ENCODE measurements at places on chromosomes 2 and 18.

DNA sequence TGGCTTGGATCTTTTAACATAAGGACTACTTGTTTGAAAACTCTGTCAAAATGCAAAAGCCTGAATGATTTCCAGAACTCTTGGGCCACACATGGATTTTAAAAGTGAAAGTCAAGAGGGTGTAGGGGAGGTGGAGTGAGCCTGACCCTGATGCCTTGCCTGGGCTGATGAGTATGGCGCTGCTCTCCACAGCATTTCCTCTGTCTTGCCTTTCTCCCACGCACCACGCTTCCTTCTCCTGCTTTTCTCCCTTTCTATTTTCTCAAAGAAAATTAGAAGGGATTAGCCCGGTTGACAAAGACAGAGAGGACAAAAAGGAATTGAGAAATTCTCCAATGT, 207.0 kb upstream of the CCDC68 start:
- no peak for DNase-seq

DNA sequence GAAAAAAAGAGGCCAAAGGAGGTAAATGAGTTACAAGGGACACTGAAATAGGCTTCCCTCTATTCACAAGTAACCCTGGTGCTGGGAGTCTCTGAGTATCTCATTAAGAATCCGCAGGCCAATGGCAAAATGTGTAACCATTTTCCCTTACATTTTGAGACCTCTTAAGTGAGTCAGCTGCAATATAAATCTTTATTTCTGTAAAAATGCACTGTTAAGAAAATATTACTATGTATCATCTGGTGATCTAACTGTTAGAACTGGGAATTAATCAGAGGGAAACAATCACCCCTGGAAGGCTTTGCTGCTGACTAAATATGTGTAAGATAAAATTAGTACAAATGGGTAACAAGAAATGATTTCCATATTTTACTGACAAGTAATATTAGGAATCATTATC, 483.1 kb upstream of the CHST9 start:
- no peak for DNase-seq

DNA sequence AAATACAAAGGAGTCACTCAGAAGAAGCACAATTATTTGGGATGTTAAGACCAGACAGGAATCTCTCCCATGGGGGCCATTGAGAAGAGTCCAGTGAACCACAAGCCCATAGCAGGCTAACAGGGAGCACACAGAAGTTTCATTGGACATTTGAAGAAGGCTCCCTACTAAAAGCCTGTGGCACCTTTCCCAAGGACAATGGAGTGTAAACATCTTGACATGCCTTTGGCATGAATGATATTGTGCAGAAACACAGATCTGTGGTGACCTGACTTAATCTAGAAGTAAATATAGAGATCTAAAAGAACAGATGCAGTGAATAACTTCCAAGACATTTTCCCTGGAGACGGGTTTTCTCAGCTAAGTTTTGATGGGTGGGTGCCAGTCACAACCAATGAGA, 221.5 kb downstream of the EPHA4 start:
- DNase-seq: no peak

DNA sequence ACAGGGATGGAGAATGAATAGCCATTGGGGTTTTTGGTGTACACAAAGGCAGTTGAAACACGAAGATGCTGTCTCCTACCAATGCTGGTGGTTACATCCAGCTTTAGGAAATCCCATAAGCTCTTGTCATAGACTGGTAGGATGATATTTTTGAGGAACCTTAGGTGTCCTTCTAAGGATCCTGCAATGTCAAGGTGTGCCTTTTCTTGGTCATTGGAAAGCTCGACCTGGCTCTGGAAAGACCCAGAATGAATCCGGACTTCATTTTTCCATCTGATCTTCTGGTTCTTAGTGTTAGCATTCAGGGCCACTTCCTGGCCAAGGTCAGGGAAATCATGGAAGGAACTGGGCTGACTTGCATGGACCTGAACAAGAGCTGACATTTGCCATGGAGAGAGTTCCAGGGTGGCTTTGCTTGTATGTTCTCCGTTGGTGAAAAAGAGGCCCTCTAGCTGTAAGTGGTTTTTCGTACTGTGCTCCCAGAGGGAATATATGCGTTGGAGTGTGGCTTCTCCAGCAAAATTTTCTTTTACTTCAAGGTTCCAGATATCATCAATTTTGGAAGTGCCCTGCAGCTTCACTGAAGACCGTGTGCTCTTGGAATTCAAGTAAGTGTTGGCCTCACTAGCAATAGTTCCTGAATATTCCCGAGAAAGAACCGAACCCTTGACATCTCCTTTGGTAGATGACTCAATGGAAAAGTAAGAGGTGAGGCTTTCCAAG, 38.0 kb downstream of the APOB start:
- DNase-seq: no peak

GRCh38 chr2:104340162-104340561, 513.8 kb upstream of the POU3F3 start:
- DNase-seq: no peak

DNA sequence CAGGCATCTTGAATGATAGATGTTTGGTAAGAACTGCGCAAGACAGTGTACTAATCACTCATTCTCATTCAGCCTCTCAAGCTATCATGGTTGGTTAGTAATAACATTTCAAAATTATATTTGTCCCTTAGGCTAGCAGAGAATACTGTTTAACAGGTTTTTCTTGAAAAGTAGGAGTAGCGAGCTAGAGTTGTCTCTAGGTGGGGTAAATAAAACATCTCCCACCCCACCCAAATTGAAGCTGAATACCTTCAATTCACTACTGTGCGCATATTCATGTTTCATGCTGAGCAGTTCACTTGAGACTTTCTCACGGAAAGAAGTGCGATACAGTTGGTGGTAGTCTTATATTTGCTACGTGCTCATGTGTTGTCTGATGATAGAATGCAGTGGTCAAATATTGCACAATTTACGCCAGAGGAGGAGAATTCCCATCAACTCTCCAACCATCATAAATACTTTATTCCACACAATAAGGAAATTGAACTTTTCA, 49.3 kb downstream of the NEDD4L start:
- DNase-seq: no peak

DNA sequence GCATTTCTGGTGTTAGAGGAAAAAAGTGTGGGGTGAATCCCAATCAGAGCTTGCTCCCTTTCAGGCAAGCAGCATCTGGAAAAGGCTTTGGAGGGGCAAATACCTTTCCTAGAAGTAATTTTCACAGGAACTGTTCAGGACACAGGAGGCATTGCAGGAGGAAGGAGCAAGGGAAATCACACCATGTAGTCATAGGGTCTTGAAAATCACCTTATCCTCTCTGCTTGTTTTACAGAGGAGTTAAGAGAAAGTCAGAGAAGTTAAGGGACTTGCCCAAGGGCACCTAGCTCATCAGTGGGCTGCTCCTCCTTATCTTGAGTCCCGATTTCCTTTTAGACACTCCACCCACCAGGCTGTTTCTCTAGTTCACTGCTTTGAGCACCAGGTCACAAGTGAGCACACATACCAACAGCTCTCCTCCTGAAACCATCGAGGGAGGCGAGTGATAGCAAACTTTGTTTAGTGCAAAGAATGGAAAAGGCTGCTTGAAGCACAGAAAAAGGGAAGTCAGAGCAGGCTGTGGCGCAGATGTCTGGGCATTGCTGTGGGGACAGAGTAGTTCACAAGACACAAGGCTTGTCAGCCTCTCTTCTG, 89.2 kb upstream of the CXCR4 start:
- no peak for DNase-seq

Data from stimulated activated CD4-positive, alpha-beta T cell treated with anti-CD3 and anti-CD28 coated beads, Interleukin-2, amount 100 ng/mL, for 4 hours (primary cell).